Left cardiac atrium (tissue), 4 donors: ENCODE measurements at places on chromosomes 11 and 22.

GRCh38 chr11:65919573-65920371 lies 546 bp downstream of the DRAP1 start:
- DNase-seq = peak; percentile 74

DNA sequence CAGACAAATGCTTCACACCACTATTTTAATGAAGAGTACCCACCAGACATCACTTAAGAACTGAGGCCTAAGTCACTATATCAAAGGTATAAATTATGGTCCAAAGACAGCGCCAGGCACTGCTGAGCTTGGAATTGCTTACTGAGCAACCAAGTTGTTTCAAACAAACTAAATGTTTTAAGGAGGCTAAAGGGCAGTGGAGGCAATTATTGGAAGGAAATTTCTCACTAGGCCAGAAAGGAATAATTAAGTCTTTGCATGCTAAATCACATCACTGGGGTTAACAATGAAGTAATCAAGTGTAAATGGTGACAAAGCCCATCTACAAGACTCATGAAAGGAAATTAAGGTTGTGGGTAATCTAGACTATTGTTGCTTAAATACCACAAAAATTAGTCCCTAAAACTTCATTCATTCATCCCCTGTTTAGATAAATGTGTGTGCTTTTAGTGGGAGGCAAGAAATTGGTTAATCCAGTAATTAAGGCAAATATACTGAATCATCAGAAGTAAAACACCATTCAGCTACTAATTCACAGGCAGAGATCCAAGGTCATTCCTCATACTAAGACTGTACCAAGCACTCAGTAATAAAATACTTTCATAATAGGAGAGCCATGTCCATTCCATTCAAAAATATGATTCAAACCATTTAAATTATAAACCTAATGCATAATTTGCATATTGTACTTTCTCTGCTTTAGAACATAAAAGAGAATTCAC lies 21.2 kb downstream of the LGR4 start:
- DNase-seq = no peak

DNA sequence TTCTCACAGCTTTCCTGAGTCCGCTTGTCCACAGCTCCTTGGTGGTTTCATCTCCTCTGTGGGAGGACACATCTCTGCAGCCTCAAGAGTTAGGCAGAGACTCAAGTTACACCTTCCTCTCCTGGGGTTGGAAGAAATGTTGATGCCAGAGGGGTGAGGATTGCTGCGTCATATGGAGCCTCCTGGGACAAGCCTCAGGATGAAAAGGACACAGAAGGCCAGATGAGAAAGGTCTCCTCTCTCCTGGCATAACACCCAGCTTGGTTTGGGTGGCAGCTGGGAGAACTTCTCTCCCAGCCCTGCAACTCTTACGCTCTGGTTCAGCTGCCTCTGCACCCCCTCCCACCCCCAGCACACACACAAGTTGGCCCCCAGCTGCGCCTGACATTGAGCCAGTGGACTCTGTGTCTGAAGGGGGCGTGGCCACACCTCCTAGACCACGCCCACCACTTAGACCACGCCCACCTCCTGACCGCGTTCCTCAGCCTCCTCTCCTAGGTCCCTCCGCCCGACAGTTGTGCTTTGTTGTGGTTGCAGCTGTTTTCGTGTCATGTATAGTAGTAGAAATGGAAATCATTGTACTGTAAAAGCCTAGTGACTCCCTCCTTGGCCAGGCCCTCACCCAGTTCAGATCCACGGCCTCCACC lies 11.7 kb downstream of the RASD2 start:
- DNase-seq = no peak

DNA sequence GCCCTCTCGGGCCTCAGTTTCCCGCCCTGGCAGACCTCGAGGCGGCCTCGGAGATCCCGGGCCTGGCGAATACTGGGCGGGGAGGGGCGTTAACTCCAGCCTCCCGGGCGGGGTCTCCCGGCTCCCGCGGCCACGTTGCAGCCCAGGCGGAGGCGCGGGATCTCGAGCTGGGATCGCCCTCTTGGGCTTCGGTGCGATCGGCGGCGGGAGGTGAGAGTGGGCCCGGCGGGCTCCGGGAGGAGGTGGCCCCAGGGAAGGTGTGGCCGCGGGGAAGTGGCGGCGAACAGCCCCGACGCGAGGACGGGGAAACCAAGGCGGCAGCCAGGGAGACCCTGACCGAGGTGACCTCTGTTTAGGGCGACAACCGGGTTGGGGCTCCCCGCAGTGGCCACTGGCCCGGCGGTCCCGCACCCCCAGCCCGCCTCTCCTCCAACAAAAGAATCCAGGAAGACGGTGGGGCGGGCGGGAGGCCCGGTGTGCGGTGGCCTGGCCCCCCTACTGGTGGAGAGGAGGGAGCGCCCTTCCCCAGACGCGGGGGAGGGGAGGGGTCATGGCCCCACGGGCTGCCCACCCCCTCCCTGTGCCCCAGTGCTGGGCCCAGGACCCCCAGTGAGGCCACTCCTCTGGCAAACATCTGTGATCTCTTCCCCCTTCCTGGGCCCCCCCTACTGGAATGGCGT lies at the start of gene PHETA2:
TSS of gene PHETA2 (plus strand) at position 117 of the 680 bp plus-strand sequence. CDS start 3,046 bp downstream, outside the sequence.
- DNase-seq = peak; percentile 71

DNA sequence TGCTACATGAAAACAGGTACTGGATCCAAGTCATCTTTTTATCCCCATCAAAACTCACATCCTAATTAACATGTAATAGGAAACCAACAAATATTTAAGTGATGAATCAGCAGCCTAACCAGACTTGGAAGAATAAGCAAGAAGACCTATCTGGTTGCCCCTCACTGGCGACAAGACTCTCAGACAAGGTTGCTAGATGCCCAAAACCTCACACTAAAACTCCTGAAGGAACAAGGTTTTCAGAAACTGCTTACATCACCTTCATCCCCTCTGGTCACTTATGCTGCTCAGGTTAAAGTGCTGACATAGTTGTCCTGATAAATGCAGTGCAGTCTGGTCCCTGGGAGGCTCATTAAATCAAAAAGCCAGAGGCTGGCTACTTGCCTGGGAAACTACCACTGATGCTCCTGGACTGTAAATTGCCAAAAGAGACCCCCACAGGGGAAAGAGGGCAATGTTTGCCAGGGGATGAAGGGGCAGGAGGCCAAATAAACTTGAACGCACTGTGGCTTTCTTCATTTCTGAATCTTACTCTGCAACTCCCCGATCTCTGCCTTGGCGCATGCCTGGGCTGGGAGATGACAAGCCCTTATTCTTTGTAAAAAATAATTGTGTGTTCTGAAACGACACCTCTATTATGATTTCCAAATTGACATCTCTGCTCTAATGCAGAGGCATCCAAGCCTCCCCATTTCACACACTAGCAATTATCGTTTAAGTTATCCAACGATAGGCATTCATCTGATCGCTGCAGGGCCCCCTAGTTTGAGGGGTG lies 72.7 kb downstream of the AMBRA1 start:
- DNase-seq = no peak

DNA sequence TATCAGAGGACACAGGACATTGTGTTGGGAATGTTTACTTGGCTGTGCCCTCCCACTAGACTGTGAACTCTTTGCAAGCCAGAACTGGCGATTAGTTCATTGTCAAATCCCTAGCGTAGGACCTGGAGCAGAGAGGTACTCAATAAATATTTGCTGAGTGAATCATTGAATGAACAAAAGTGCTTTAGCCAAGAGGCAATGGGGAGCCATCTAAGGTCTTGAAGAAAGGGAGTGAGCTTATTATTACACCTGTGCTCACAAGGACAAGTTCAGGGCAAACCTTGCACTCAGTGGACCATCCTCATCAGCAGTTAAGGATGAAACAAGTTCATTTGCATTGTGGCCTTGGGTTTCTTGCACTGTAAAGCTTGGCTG lies 1.1 kb upstream of the RASSF10 start:
- DNase-seq = no peak

GRCh38 chr22:37750596-37751162 lies 53.8 kb downstream of the TRIOBP start:
- no peak for DNase-seq

GRCh38 chr11:112321501-112322172 lies 61.0 kb upstream of the PLET1 start:
- DNase-seq = peak; percentile 68

- DNase-seq = no peak
These were observed 11.2 kb downstream of the C11orf58 start for GRCh38 chr11:16749666-16750065.

GRCh38 chr11:71245601-71246391 lies 6.6 kb downstream of the SHANK2 start:
- DNase-seq = no peak

GRCh38 chr11:109062445-109062844 lies 359.5 kb upstream of the C11orf87 start:
- no peak for DNase-seq

GRCh38 chr11:12731841-12732336 lies 57.7 kb downstream of the TEAD1 start:
- DNase-seq = no peak

DNA sequence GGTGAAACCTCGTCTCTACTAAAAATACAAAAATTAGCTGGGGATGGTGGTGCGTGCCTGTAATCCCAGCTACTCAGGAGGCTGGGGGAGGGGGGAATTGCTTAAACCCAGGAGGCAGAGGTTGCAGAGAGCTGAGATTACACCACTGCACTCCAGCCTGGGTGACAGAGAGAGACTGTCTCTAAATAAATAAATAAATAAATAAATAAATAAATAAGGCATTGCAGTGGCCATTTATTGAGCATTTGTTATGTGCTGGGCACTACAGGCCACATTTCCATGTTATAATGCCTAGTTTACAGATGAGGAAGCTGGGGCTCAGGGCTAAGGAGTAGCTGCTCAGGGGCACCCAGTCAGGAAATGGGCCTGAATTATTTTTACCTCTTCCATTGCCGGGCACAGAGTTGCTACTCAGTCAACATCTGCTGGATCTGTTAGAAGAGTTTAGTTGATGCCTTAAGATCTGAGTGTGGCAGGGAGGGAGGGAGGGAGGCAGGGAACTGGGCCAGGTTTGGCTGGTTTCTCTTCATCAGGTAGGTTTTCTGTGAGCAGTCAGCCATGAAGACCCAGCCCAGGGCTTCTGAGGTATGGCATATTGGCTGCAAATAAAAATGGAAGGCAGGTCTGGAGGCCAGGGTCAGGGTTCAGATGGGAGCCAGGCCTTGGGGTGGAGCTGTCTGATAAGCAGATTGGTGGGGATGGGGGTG lies 5.6 kb downstream of the PVALB start:
- no peak for DNase-seq

DNA sequence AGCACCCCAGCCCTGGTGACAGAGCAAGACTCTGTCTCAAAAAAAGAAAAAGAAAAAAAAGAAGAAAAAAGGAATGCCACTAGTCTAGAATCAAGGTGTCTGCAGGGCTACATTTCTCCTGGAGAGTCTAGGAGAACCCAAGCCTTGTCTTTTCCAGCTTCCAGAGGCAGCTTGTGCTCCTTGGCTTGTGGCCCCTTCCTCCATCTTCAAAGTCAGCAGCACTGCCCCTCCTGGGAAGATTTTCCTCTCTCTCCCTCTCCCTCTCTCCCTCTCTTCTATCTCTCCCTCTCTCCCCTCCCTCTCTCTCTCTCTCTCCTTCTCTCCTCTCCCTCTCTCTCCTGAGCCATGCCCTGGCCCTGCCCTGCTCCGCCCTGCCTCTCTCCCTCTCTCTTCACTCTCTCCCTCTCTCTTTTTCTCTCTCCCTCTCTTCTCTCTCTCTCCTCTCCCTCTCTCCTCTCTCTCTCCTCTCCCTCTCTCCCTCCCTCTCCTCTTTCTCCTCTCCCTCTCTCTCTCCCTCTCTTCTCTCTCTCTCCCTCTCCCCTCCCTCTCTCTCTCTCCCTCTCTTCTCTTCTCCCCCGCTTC lies 97.7 kb upstream of the FGF3 start:
- DNase-seq = no peak

DNA sequence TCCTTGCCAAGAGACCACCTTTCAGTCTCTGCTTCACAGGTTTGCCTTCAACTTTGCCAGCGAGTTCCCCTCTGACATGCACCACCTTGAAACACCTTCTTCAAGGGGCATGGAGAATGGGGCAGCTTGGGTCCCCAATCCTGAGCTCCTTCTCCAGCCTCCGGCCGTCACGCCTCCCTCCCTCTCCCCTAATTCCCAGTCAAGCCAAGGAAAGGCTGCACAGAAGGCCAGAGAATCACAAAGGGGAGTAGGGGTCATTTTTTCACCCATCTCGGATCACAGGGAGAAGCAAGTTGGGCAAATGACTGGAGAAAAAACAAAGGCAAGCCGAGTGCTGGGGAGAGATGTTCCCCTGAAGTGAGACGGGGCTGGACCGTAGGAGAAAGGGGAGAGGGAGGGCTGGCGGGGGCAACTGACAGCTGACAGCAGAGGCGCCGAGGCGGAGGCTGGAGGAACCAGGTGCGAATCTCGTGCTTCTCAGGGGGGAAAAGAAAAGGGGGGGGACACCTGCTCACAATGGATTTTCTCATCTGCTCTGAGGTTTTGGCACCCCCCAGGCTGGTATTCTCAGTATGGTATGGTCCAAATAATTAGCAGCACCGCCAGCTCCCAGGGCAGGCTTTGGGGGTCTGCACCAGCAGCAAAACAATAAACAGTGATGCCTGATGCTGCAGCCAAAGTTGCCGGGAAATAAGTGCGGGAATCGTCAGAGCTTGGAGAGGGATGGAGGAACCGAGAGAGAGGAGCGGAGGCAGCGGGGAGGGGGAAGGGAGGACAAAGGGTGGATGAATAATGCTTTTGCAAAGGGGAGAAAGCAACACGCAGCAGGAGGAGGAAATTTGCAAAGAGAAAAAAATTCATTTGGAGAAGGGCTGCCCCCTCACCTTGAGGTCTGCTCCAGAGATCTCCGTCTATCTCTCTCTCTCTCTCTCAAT lies 644 bp downstream of the YPEL4 start:
- DNase-seq = no peak

GRCh38 chr22:21816787-21817496 lies 50.5 kb downstream of the MAPK1 start:
- DNase-seq = no peak
